Glomerular endothelial cell (primary cell): ENCODE measurements at places on chromosomes 11 and 22.

GRCh38 chr22:49768951-49769690 lies 58.6 kb downstream of the BRD1 start:
- no peak for DNase-seq

GRCh38 chr11:107666911-107667613 lies 44.8 kb downstream of the SLN start:
- DNase-seq: no peak

GRCh38 chr11:73750228-73750627 lies 10.6 kb downstream of the RAB6A start:
- no peak for DNase-seq

- no peak for DNase-seq
Observed at GRCh38 chr11:76734456-76735420, 48.4 kb upstream of the TSKU start.

DNA sequence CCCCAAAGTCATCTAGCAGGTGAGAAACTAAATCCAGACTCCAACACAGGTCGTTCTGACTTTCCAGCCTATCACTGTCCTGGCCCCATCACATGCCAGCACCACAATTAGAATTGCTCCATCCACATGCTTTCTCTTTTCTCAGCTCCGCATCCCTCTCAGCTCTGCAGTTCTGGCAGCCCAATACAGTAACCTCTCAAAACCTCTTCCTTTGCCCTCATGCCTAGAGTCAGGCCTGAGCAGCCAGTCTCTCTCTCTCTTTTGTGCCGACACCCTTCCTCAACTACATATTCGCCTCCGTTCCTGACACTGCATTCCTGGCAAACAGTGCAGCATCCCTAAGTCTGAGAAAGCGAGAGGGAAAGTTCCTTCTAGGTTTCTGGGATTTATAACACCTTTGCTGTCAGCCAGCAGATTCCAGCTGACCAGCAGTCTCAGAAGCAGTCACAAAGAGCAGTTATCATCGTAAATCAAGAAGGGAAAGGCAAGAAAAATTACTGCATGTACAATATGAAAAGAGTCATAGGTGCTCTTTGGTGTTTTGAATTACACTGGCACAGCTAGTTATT lies 258.0 kb downstream of the FAT3 start:
- no peak for DNase-seq

GRCh38 chr11:73566422-73566821 lies 31.5 kb downstream of the FAM168A start:
- no peak for DNase-seq

GRCh38 chr22:25722626-25723025 lies 19.4 kb upstream of the MYO18B start:
- DNase-seq: no peak

DNA sequence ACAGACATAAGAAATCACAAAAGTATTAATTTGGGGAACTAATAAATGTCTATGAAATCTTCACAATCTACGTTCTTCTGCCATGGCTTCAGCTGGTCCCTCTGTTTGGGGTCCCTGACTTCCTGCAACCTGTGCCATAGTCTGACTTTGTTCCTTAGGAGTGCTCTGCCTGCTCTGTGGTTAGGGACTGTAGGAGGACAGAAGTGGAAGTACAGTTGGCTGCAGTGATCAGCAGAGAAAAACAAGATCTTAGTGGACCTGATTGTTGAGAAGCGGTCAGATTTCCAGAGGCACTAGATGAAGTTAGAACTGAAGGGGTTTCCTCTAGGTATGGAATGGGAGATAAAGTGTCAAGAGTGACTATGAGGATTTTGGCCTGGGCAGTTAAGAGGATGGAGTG lies 80.6 kb downstream of the PPP6R3 start:
- no peak for DNase-seq
